Cerebellar nuclear complex (tissue), 1 donor: ENCODE measurements at places on chromosomes 1 and 21.

GRCh38 chr21:38663282-38663681 is 142.4 kb upstream of the ETS2 start:
- DNase-seq: no peak

DNA sequence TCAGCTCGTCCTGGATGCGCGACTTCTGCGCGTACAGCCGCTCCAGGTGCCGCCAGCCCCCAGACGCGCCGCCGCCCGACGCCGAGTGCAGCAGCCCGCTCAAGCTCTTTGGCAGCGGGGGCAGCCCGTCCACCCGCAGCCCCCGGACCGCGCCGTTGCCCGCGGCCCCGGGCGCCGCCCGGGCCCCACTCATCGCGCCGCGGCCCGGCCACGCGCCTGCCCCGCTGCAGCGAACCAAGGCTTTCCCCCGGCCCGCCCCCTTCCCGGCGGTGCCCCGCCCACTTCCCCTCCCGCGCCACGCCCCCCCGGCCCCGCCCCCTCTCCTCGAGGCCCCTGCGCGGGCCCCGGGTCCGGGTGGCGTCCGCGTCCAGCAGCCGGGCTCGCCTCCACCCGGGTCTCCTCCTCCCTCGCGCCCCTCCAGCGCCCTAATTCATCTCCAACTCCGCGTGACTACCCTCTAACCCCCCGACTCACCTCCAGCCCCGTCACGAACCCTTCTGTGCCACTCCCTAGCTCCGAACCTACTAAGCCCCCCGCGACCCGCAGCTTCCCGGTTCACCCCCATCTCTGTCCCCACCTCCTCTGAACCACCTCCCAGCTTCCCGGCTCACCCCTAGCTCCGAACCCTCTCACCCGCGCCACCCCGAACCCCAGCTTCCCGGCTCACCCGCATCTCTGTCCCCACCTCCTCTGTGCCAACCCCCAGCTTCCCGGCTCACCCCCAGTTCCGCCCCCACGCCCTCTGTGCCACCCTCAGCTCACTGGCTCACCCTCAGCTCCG is at the start of gene FAM89A:
FAM89A (minus strand) TSS at position 236 of the 781 bp plus-strand sequence; CDS start at position 193, 43 bp downstream.
- DNase-seq: no peak

GRCh38 chr1:169060919-169061639 is 45.4 kb upstream of the ATP1B1 start:
- no peak for DNase-seq

DNA sequence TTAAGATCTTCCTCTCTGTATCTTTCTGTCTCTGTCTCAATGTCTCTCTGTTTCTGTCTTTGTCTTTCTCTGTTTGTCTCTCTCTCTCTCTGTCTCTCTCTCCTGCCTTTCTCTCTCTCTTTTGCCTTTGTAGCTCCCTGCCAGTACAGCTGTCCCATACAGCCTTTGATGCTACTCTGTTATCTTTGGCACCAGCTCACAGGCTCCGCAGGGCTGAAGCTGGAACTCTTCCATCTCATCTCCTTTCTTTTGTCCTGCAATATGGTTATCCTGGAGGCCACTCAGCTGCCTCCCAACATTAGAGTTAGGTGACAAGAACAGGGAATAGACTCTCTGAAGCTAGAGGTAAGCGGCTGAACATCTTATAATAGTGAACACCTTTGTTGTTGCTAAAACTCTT is 354.3 kb upstream of the NEGR1 start:
- peak; percentile 44 for DNase-seq

DNA sequence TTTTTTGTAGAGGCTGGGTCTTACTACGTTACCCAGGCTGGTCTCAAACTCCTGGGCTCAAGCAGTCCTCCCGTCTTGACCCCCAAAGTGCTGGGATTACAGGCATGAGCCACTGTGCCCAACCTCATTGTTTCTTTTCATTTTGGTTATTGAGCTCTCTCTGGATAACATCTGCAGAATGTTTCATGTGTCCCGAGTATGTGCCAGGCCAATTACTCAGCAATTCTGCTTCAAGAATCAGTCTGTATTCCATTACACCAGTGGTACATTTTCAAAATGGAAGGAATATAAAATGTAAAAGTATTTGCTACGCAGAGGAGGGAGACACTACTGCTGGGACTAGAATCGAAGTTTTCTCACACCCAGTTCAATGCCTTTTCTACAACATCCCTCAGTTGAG is 1.7 kb upstream of the ELOA start:
- no peak for DNase-seq
